ENCODE measurements at places on chromosomes 6 and 20.
A peak's percentile ranks its signal among the peaks of the same experiment; 100 is the strongest.

GRCh38 chr6:14791526-14791925 lies 454.3 kb upstream of the JARID2 start:
- DNase-seq = no peak

DNA sequence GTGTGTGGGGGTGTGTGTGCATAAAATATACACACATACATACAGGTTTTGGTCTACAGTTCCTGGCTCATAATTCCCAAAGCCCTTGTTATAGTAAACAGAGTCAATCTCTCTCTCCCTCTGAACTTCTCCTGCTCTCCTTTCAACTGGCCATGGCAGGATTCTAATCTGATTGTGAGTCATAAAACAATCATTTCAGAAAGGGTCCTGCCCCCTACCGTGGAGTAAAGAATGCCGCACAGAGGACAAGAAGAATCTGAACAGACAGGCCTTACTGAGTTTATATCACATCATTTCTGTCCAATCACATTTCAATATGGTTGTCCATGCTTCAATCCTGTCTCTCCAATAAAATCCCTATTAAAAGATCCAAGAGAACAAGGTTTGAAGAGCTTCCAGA lies 416.9 kb downstream of the FRK start:
- DNase-seq = no peak

- peak; percentile 28 for DNase-seq
Measured at GRCh38 chr20:7935027-7935551, 5.2 kb downstream of the HAO1 start.

DNA sequence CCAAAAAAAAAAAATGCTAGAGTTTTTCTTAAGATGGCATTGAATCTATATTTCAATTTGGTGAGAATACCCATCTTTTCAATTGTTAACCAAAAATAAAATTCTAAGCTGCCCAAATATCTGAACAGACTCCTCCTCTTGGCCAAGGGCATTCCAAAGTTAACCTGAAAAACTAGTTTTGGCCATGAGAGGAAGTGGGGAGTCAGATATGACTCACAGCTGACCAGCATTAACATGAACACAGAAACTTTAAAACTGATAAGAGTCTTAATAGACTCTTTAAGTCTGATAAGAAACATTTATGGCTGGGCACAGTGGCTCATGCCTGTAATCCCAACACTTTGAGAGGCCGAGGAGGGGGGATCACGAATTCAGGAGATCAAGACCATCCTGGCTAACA lies 171.3 kb downstream of the FAXC start:
- no peak for DNase-seq

- no peak for DNase-seq
Measured at GRCh38 chr6:52927451-52927850, 18.0 kb upstream of the GSTA3 start.

DNA sequence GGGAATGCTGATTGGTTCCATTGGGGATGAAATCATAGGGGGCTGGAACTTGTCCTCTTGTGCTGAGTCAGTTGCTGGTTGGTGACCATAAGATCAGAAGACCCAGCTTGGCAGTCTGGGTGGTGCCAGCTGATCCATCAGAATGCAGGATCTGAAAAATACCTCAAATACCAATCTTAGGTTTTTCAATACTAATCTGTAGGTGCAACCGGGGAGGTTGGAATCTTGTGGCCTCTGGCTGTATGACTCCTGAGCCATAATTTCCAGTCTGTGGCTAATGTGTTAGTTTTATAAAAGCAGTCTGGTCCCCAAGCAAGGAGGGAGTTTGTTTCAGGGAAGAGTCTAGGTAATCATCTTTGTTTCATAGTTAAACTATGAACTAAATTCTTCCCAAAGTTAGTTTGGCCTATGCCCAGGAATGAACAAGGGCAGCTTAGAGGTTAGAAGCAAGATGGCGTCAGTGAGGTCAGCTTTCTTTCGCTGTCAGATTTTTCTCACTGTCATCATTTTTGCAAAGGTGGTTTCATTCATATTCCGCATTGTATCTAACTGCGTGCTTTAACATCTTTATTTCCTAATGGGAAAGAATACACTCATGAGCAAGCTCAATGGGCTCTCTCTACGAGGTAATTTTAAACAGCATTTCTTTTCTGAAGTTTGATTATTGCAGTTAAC lies 2.0 kb downstream of the ARMH2 start:
- no peak for DNase-seq

DNA sequence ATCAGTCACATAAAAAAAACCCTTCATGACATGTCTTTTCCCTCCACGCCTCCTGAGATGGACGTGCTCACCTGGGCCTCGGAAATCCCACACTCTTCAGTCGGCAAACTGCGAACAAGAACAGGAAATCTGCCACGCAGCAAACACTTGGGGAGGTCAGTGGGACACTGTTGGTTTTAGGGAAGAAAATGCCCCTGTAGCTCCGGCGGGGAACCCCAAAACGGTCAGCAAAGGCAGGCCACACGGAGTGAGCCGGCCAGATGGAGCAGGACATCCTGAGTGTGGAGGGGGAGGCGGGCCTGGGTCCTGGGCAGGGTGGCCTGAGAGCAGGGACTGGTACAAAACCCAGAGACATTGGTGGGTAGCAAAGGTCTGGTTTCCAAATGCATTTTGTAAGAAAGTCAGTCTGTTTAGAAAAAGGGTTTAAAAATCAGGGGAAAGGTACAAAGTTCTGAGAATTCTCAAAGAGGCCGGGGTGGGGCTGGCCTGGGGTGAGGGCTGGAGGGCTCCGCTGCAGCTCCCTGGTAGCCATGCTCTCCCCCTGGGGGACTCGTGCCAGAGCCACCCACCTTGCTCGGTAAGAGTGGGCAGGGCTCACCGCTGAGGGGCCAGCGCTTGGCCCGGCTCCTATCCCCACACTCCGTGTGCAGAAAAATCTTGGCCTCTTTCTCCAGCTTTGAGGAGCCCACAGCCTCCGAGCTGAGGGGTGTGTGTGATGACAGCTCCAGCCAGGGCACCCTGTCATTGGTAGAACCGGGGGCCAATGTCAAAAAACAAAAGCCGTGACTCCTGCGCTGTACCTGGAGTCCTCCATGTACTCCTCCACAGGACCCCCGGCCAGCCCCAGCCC lies 5.2 kb downstream of the SLC2A4RG start:
- DNase-seq = no peak

DNA sequence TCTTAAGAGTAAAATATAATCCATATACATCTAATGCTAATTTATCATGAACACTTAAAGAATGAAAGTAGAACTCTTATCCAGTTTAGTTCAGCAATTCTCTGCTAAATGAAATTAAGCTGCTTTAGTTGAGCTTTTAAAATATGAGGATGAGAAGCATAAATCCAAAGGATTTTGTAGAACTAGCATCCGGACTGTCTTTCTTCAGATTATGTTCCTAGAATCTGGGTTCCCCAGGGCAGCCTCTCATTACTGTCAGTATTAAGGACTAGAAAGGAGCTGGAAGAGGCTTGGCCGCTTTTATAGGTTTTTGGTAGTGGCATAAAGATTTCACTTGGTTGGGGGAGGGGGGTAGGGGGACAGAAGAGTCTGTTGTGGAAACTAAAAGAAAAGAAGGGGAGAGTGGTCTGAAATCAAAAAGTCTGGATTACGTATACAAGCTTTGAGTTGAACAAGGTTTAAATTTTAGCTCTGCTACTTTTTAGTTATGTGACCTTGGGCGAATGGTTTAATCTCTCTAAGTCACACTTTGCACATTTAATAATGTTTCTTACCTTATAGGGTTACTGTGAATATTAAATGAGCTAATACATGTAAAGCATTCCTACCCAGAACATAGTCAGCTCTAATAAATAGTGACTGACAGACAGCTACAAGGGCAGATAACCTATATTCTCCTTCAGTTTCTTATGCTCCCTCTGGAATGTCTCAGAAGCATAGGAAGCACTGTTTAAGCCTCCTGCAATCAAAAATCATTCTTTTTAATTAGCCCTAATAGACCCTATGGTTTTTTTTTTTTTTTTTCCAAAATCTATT lies 3.7 kb downstream of the SGK1 start:
- DNase-seq = no peak

DNA sequence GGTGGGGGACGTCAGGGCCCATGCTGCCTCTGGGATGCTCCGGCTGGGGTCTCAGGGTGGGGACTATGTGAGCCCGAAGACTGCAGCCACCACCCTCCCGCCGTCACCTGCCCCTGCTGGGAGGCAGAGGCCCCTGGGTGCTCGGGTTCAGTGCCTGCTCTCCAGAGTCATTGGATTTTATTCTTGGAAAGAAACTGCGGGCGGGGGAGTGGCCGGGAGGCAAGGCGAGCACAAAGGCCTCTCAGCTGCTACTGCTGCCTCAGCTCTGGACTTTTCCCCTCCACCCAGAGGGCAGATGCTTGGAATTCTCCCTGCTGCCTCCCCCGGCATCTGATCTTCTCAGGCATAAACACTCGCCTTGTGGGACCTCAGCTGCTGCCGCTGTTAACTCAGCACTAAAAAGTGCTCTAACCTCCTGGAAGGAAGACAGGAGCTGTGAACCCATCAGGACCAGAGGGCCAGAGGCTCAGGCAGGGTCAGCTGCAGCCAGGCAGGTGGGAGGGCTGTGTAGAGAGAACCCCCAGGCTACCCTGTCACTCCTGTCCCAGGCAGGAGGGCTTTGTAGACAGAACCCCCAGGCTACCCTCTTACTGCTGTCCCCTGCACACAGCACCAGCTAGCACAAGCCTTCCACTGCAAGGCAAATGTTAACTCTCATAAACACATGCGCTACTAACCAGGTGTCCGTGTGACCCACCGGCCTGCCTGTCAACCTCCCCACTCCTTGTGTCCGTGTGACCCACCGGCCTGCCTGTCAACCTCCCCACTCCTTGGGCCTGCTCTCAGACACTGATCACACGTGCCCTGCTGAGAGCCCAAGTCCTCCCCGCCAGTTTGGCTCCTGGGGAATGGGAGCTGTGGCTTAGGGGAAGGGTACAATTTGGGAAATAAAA lies 9.4 kb upstream of the FRMD1 start:
- DNase-seq = no peak

- DNase-seq = no peak
Measured at GRCh38 chr6:14730654-14731053, 515.2 kb upstream of the JARID2 start.

- DNase-seq = no peak
Measured at GRCh38 chr6:154127657-154128056, 88.6 kb downstream of the OPRM1 start.

- DNase-seq = peak; percentile 36
Measured at GRCh38 chr6:43948527-43949485, 178.4 kb downstream of the MRPL14 start.

DNA sequence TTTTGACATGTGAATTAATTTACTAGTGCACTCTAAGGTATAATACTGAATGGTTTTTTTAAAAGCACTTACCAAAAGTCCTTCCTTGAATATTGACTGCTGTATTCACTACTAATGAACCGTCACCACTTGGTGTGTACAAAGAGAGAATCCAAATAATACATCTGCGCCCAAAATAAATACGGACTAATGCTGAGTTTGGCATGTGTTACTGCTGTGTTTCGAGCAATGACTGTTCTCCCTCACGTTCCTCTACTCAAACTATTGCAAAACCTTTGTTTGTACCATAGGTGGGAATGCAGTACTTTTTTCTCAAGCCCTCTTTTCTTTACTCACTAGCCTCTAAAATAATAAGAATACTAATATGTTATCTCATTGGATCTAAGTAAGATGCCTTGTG lies 305.5 kb downstream of the QKI start:
- no peak for DNase-seq

DNA sequence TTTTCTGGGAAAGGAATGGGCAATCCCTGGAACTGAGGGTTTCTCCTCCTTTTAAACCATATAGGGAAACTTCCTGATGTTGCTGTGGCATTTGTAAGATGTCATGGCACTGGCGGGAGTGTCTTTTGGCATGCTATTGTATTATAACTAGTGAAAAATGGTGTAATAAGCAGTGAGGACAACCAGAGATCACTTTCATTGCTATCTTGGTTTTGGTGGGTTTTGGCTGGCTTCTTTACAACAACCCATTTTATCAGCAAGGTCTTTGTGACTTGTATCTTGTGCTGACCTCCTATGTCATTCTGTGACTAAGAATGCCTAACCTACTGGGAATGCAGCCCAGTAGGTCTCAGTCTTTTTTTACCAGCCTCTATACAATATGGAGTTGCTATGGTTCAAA lies 9.1 kb upstream of the DCBLD1 start:
- no peak for DNase-seq

GRCh38 chr6:56802584-56802983 lies 152.3 kb upstream of the BEND6 start:
- no peak for DNase-seq

GRCh38 chr6:2732503-2733089 lies 18.1 kb downstream of the MYLK4 start:
- no peak for DNase-seq

- DNase-seq = no peak
Measured at GRCh38 chr6:66970373-66970772, 1263.3 kb upstream of the EYS start.

GRCh38 chr6:116876635-116877611 lies at the start of gene RFX6:
Gene RFX6 (plus strand): TSS chr6:116877242. CDS start chr6:116877276, 34 bp downstream.
- DNase-seq = no peak

- DNase-seq = no peak
Measured at GRCh38 chr6:68691120-68691519, 56.0 kb downstream of the ADGRB3 start.

- no peak for DNase-seq
Measured at GRCh38 chr6:136923954-136924673, 2.0 kb downstream of the SLC35D3 start.

DNA sequence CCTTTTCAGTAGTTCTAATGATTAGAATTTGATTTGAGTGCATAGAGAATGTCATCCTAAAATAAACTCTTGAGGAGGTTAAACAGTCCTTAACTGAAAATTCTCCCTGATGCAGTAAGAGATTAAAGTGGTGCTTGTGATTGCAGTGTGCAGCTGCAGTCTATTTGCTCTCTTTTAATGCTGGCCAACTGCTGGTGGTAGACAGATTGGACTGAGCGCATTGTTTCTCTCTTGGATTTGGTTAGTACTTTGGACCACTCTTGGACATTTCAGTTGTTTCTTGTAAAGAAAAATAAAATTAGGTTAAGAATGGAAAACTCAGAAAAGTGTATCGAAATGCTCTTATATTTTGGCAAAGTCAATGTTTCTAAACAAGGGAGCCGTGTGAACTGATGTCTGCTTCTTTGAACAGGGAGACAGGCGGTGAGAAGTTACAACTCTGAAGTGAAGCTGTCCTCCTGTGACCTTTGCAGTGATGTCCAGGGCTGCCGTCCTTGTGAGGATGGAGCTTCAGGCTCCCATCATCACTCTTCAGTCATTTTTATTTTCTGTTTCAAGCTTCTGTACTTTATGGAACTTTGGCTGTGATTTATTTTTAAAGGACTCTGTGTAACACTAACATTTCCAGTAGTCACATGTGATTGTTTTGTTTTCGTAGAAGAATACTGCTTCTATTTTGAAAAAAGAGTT lies 127.2 kb downstream of the CD109 start:
- no peak for DNase-seq
